ENCODE measurements at places on chromosomes 12 and 14.

DNA sequence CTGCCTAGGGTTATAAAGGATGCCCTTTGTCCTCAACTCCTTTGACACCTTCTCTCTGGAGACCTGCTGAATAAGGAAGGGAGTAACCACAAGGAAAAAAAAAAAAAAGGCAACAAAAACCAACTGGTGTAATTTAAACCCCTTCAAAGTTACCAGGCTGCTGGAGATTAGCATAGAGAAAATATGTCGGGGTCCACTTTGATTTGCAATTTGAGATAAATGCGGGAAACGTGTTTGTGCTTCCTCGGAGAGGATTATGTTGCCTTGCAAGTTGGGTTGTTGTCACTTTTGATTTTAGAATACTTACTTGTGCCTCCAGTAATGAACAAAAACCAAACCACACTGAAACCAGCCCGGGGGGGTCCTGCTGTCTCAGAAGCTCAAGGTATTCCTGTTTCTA lies 200.2 kb upstream of the MYL2 start:
- no peak for DNase-seq

DNA sequence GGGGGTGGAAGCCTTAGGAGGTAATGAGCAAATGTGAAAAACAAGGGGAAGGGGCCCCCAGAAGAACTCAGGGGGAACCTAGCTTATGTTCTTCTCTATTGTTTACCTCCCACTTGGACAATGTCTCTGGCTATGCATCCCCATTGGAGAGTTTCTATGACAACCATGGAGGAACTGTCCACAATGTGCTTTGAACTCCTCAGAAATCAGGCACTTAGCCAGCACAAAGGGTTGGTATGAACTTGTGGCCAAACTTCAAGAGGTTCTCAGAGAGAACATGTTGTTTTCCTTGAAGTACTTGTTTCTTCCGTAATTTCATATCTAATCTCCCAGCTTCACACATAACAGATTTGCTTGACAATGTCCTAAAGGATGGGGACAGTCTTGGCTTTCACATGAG lies 202.8 kb upstream of the PELI2 start:
- no peak for DNase-seq

GRCh38 chr12:93991829-93992461 lies 156.4 kb upstream of the PLXNC1 start:
- DNase-seq = no peak

- no peak for DNase-seq
Observed at GRCh38 chr12:131445184-131445774, 265.6 kb upstream of the SFSWAP start.

DNA sequence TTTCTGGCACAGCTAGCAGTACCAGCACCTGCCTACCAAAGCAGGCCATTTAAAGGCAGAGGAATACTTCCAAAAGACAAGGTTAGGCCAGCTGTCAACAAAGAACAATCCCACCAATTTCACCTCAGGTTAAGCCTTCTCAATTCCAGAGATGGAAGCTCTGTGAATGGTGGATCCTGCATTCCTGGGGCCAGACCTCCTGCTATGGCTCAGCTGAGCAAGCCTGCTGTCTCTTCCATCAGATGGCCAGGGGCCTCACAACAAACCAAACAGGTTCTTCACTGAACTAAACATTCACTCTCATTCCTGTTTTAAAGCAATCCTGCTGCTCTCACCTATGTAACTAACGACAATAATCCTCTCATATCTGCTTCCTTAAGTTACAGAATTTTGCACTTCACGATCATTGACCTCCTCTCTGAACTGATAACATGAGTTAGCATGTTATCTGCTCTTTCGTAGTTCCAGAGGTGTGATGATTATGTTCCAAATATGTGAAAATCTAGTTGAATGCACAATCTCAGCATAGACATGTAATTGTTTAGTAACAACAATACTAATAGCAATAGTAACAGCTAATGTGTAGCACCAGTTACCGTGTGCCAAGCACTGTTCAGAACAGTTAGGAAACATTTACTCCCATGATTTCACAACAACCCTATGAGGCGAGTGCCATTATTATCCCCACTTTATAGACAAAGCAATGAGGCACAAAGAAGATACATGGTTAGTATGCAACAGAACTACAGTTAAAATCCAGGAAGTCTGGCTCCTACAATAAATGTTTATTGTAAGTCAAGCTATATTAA lies 73.2 kb downstream of the SLC2A13 start:
- no peak for DNase-seq

DNA sequence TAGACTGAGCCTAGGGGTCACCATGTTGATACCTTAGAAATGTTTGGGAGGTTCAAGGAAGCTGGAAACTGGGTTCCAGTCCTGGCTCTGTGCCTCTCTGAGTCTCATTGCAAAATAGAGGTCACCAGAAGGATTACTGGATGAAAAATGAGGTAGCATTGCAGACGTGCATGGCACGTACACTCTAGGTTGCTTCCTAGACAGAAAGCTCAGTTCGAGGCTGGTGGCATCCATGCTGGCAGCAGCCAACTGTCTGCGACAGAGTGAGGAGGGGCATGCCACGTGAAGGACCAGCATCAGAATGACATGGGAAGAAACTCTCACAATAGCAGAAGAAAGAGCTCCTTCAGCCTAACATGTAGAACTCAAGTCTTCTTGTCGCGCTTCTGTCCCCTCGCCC lies 4.6 kb upstream of the CYP46A1 start:
- peak; percentile 9 for DNase-seq

DNA sequence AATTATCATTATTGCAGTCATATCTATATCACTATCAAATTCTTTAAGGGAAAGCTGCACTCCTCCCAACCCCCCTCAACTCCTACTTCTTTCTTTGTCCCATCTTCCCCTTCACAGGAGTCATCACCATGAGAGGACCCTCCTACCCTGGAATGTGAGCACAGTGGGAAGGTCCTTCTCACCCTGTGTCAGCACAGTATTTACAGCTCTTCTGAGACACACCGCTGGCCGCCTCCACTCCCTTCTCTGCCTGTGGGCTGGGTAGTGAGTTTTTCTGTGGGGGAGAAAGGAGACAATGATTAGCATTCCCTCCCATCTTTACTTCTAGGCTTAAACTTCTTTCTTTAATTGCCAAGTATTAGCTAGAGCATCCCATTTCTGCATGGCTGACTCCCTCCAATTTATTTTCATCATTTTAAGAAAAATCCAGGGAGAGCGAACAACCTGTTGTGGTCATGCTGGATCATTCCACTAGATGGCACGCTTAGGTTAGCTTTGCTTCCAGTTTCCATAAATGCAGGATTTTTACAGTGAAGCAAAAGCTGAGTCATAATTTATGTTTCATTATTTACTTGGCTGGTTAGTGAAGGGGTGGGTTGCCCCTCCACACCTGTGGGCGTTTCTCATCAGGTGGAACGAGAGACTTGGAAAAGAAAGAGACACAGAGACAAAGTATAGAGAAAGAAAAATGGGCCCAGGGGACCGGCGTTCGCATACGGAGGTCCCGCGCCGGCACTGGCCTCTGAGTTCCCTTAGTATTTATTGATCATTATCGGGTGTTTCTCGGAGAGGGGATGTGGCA lies 188.5 kb downstream of the ALX1 start:
- DNase-seq = peak; percentile 46

DNA sequence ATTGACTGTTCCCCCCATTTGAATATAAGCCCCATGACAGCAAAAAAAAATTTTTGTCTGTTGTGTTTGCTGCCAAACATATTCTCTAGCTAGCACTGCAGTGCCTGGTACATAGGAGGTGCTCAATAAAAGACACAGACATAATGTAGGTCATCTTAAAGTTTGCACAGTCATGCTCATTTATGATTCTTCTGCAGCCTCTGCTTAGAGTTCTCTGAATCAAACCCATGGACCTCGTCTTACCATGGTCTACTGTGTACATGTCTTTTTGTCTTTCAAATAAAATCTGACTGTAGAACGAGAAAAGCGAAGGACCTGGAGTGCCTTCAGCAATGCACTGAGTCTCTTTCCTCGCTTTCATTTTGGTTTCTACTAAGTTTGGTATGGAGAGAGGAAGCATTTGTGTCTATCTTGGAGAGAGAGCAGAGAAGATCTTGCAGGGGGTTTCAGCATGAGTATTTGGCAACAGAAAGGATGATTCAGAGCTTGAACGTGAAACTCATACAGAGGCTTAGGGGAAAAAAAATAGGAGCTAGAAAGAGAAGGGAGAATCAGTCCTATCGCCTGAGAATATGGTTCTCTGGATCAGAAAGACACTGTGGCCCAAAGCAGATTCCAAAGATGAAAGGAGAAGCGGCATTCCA lies 38.8 kb upstream of the TMCC3 start:
- DNase-seq = no peak

GRCh38 chr12:82411546-82412230 lies 53.4 kb downstream of the METTL25 start:
- DNase-seq = no peak

DNA sequence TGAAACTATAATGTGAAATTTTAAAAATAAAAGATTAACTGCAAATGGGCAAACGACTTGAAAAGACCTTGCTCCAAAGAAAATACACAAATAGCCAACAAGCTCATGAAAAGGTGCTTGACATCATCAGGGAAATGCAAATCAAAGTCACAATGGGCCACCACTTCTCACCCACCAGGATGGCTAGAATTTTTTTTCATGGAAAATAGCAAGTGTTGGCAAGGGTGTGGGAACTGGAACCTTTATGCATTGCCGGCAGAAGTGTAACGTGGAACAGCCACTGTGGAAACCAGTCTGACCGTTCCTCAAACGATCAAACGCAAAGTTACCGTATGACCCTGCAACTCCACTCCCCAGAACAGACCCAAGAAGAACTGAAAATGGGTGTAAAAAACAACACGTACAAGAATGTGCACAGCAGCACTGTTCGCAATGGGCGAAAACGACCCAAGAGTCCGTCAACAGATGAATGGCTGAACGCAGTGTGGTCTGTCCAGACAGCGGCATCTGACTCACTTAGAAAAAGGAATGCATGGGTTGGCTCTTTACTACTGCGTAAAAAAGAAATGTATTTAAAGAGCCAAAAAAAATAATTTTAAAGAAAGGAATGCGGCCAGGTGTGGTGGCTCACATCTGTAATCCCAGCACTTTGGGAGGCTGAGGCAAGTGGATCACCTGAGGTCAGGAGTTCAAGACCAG lies 40.2 kb downstream of the SCARB1 start:
- no peak for DNase-seq

GRCh38 chr14:106134886-106135285 lies 608.5 kb downstream of the TMEM121 start:
- DNase-seq = no peak

DNA sequence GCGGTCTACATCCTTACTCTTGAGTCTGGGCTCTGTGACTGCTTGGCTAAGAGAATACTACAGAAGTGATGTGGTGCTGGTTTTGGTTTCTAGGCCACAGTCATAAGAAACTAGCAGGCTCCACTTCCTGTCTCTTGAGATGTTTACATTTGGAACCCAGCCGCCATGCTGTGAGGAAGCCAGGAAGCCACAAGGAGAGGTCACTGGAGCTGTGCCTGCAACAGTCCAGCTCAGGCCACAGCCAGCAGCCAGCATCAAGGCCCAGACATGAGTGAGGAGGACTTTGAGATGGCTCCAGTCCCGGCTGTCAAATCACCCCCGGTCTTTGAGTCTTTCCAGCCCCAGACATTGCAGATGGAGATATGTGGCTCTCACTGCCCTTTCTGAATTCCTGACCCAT lies 12.9 kb upstream of the FAM181A start:
- no peak for DNase-seq
